ENCODE measurements at places on chromosomes 3 and 15. TPM values are rescaled to one million over a fixed set of nuclear protein-coding genes. Genes with fewer than 3 reads are reported as not detected.

CCDC54 gene
- not detected for total RNA-seq

TBCCD1 gene
- 16.2 TPM for total RNA-seq

SPESP1 gene
- total RNA-seq = 1.9 TPM

XCR1 gene
- not detected for total RNA-seq

SRGAP3 gene
- total RNA-seq = 2.3 TPM

RLBP1 gene
- total RNA-seq = not detected

RASGRF1 gene
- 0.51 TPM for total RNA-seq

SLC25A26 gene
- total RNA-seq = 17.6 TPM

HDAC11 gene
- total RNA-seq = 6.3 TPM

KNG1 gene
- not detected for total RNA-seq

FRMD5 gene
- 1.5 TPM for total RNA-seq

NTRK3 gene
- total RNA-seq = not detected

CCDC80 gene
- total RNA-seq = 13.0 TPM

TMC3 gene
- total RNA-seq = not detected

PDZRN3 gene
- total RNA-seq = 0.13 TPM

RNU5B-1 gene
- not detected for total RNA-seq

ITPR1 gene
- 21.6 TPM for total RNA-seq

FBXW12 gene
- total RNA-seq = not detected

CXCR6 gene
- total RNA-seq = not detected

DNA sequence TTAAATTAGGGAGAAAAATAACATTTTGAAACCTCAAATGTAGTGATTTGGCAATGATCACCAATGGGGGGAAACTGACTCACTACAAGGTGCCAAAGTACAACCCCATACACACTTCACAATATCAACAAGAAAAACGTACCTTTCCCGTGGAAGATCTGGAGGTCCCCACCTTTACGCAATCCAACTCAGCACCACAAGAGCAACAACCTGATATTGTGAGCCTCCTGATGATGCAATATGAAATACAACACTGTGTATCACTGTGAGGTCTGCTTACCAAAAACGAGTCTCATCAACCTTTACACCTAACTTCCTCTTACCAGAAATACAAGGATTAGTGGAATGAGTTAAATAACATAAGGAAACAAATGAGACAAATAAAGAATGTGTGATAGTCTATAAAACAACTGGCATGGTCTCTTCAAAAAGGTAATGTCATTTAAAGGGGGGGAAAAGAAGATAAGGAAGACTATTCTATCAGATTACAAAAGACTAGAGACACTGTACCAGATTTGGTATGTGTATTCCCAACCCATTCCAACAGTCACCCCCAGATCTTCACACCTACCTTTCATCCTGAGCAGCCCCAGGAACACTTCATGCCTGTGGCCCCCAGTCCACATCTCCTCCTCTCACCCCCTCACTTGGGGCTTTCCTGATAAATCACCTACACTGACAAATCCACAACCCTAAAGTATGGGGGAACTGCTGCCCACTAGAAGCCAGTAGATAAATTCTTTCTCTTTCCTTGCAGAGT lies 27.7 kb downstream of the DLG1 start:
- no peak for DNase-seq

GRCh38 chr3:113057117-113057516 lies 66.3 kb downstream of the GTPBP8 start:
- no peak for DNase-seq

GRCh38 chr3:171775943-171776342 lies 34.3 kb downstream of the PLD1 start:
- DNase-seq = no peak

GRCh38 chr3:132659000-132659364 lies 627 bp downstream of the ACAD11 start:
- DNase-seq = no peak

GRCh38 chr3:4674216-4674615 lies 181.1 kb downstream of the ITPR1 start:
- no peak for DNase-seq

DNA sequence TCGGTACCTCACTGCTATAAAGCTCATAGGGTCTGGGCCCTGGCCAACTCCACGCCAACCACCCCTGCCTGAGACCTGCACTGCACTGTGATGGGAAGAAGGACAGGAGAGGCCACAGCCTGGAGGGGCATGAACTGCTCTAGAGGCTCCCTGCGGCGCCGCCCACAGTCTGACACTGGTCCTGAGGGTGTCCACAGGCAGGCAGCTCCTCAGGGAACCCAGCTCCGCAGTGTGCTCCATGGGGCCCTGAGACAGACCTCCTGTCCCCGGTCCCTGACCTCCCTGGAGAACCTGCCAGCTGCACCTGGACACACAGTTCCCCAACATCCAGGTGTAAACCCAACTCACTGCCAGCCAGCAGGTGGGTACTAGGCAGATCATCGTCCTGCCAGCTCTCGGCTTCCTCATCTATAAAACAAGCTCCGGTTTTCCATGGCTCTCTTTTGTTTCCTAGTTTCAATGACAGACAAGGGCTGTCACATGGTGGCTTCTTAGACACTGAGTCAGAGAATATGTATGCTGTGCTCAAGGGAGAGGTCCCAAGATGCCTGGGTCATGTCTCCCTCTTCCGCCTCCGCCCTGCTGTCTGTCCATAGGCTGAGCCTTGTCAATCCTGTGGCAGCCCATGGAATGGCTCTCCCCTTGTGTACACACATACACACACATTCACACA lies 5.1 kb upstream of the HAPLN3 start:
- DNase-seq = peak; percentile 59

DNA sequence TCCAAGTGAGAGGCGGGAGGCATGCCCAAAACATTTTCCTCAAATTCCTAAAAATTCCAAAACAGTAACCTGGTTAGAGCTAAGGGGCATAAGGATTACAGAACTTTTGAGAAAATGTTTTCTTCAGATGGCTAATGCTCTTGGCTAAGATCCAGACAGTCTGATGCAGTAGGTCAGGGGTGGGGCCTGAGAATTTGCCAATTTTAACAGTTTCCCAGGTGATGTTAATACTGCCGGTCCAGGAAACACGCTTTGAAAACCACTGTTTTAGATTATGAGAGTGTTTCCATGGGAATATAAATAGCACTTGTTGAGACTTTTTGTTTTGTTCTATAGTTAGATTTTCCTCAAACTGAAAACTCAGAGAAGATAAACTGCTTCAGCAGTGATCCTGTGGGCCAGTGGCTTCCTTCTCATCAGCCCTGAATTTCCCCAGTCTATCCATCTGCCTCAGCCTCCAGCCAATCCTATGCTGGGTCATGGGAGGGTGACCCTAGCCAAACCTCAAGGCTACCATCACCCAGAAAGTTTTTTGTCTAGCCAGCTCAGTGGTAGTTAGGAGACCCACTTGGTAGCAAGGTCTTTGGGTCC lies 71.6 kb upstream of the ACP3 start:
- no peak for DNase-seq

DNA sequence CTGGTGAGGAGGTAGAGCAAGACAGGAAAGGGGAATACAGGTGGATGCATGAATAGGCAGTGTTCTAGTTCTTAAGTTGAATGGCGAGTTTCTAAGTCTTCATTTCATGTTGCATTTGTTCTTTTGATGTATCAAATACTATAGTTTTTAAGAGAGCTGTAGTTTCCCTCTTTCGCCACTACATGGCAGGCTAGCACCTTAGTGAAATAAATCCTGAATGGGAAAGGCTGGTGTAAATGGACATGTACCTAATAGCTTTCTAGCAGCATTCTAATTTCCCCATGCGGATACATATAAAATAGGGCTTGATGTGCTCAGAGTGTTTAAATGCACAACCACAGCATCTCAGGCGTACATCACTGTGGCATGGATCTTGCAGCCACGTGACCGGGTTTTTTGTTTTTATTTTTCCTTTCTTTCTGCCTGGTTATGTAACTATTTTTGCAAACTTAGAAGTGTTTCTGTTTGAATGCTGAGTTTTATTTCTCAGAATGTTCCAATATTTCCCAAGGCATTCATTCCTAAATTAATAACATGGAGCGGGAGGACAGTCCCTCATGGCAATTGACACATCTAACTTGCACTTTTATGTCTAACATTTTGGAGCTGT lies 23.5 kb upstream of the CLN6 start:
- DNase-seq = peak; percentile 82

GRCh38 chr3:71421475-71421819 lies 162.1 kb downstream of the FOXP1 start:
- no peak for DNase-seq

GRCh38 chr15:49644364-49644794 lies 23.5 kb downstream of the DTWD1 start:
- no peak for DNase-seq

- DNase-seq = peak; percentile 82
Observed at GRCh38 chr15:70770863-70771262, 7.5 kb upstream of the UACA start.

- no peak for DNase-seq
Observed at GRCh38 chr3:146067048-146067447, 93.9 kb downstream of the PLOD2 start.

DNA sequence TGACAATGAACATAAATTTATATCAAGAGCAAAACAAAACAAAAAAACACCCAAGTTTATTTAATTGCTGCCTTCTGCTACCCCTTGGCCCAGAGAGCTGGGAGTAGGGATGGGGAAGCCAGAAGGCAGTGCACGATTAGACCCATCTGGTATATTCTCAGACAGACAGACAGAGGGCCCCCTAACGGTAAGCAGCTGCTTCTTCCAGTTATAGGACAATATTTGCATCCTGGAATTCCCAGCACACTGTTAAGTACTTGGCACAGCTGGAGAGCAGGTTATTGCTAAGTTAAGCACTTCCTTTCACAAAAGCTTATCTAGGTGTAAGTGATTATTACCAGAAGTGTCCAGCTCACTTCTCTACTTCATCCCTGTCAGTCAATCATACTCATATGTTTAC lies 39.3 kb downstream of the C2CD4B start:
- DNase-seq = peak; percentile 96

GRCh38 chr15:81002009-81002330 lies 1.2 kb downstream of the TLNRD1 start:
- DNase-seq = no peak

- DNase-seq = no peak
Observed at GRCh38 chr3:162738784-162739183, 1242.2 kb downstream of the OTOL1 start.

DNA sequence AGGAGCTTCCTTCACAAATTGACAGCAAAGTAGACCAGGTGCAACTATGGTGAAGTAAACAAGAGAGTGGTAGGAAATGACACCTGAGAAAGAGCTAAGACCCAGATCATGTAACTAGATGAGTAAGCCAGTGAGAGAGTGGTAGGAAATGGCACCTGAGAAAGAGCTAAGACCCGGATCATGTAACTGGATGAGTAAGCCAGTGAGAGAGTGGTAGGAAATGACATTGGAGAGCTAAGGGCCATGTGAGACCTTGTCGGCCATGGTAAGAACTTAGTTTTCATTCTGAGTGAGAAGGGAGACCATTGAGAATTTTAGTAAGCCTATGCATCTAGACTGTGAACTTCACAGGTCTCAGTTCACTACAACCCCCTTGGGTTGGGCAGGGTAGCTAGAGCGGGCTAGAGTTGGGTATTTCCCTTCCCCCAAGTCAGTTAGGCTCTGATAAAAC lies 5.4 kb upstream of the SENP7 start:
- DNase-seq = no peak

- no peak for DNase-seq
Observed at GRCh38 chr15:65579762-65580161, 31.2 kb downstream of the INTS14 start.

GRCh38 chr3:18716821-18717220 lies 291.7 kb upstream of the SATB1 start:
- DNase-seq = no peak

DNA sequence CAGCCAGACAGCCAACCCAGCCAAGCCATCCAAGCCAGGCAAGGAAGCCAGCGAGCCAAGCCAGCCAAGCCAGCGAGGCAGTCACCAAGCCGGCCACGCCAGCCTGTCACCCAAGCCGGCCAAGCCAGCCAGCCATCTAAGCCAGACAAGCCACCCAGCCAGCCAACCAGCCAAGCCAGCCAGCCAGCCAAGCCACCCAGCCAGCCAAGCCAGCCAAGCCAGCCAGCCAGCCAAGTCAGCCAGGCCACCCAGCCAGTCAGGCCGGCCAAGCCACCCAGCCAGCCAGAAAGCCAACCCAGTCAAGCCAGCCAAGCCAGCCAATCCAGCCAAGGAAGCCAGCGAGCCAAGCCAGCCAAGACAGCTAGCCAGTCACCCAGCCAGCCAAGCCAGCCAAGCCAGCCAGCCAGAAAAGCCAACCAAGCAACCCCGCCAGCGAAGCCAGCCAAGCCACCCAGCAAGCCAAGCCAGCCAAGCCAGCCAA lies 201.2 kb downstream of the GOLGA6L6 start:
- peak; percentile 52 for DNase-seq

- no peak for DNase-seq
Observed at GRCh38 chr3:172697558-172697957, 13.3 kb downstream of the NCEH1 start.

- DNase-seq = no peak
Observed at GRCh38 chr3:17535274-17535673, 207.2 kb downstream of the TBC1D5 start.

- no peak for DNase-seq
Observed at GRCh38 chr3:30696896-30697295, 90.5 kb downstream of the TGFBR2 start.

- DNase-seq = no peak
Observed at GRCh38 chr15:90210593-90210992, 9.5 kb downstream of the SEMA4B start.

GRCh38 chr3:53194210-53195065 lies 33.4 kb downstream of the PRKCD start:
- peak; percentile 70 for DNase-seq

DNA sequence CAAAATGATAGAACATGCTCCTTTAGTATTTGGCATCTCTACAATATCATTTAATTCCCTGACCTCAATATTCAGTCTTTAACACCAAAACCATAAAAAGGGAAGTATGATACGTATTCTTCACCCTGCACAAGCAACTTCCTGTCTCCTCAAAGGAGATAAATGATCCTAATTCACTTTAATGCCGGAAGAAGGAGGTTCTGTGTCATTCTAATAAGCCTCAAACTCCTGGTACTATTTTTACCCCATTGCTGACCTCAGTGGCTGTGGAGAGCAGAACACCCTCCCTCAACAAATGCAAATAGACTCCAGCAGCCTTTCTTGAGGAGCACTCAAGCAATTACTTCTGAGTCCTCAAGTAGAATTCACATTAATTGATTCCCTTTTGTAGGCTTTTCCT lies 173.3 kb downstream of the TMEM108 start:
- DNase-seq = no peak

DNA sequence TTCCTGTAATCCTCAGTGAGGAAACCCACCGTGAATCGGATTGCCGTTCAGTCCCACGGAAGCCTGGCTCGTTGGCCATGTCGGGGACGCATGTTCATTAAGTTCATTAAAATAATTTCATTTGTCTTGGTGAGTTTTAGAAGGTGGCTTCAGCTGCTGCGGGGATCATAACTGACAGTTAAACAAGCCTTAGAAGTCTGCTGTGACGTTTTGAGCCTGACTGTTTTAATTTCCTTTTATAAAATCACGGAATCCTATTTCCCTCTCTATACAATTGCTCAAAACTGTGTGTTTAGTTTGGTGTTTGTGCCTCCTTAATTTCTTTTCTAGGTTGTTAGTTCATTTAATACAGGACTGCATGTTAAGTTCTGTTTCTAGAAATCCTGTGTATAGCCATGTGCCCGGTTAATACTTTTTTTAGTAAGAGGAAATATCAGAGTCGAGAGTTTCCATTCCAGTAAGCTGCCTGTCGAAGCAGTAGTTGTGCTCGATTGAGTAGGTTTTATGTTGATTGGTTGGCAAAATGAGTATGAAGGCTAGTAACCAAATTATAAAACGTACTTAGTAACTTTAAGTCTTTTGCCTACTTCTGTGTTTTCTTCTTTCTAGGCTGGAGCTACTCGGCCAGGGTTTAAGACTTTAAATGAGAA lies 705 bp downstream of the NIPA2 start:
- peak; percentile 33 for DNase-seq

- no peak for DNase-seq
Observed at GRCh38 chr15:77002954-77003912, 8.3 kb downstream of the PSTPIP1 start.
